ENCODE measurements at places on chromosomes 4 and X. TPM values are rescaled to one million over a fixed set of nuclear protein-coding genes. Genes with fewer than 3 reads are reported as not detected.

DNA sequence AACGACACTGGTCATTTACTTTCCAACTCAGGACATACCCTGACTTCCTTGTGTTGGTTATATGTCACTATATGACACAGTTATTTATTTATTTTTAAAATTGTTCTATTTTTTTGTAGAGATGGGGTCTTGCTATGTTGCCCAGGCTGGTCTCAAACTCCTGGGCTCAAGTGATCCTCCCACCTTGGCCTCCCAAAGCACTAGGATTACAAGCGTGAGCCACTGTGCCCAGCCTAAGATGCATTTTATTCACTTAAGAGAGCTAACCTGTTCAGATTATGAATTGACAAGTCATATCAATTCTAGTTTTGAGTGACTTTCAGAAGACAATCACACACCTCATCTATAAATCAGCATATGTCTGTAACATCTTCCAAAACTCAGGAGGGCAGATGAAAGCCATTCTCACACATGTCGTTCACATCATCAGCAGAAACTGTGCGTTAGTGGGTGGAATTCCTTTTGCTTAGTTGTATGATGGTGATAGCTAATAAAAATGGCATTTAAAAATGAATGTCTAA is 9.4 kb upstream of the RHOH start:
- DNase-seq, result no peak

DNA sequence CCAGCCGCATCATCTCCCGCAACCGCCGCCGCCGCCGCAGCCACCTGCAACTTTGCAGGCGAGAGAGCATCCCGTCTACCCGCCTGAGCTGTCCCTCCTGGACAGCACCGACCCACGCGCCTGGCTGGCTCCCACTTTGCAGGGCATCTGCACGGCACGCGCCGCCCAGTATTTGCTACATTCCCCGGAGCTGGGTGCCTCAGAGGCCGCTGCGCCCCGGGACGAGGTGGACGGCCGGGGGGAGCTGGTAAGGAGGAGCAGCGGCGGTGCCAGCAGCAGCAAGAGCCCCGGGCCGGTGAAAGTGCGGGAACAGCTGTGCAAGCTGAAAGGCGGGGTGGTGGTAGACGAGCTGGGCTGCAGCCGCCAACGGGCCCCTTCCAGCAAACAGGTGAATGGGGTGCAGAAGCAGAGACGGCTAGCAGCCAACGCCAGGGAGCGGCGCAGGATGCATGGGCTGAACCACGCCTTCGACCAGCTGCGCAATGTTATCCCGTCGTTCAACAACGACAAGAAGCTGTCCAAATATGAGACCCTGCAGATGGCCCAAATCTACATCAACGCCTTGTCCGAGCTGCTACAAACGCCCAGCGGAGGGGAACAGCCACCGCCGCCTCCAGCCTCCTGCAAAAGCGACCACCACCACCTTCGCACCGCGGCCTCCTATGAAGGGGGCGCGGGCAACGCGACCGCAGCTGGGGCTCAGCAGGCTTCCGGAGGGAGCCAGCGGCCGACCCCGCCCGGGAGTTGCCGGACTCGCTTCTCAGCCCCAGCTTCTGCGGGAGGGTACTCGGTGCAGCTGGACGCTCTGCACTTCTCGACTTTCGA is 654 bp downstream of the ATOH1 start:
- DNase-seq, result no peak

WAS gene
- total RNA-seq, result 1.0 TPM

- no peak for DNase-seq
Measured at GRCh38 chrX:66021765-66022631, 17.9 kb downstream of the VSIG4 start.

- DNase-seq, result no peak
Measured at GRCh38 chrX:49838374-49838773, 9.3 kb downstream of the PAGE4 start.

FGD1 gene
- 5.7 TPM for total RNA-seq

- DNase-seq, result no peak
Measured at GRCh38 chr4:2041239-2042130, 17.6 kb upstream of the NAT8L start.

PNMA5 gene
- total RNA-seq, result not detected
